Activated T-cell treated with anti-CD3 and anti-CD28 coated beads for 4 hours (primary cell): ENCODE measurements at places on chromosomes 3 and 15.

DNA sequence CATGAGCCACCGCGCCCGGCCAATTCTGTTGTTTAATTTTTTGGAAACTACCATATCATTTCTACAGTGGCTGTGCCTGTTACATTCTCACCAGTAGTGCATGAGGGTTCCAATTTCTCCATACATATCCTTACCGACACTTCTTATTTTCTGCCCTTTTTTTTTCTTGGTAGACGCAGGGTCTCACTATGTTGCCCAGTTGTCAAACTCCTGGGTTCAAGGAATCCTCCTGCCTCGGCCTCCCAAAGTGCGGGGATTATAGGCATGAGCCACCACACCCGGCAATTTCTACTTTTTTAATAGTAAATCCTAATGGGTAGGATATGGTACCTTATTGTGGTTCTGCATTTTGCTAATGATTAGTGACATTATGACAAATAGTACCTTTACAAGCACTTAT, 9.6 kb downstream of the AMIGO3 start:
- DNase-seq, result no peak

DNA sequence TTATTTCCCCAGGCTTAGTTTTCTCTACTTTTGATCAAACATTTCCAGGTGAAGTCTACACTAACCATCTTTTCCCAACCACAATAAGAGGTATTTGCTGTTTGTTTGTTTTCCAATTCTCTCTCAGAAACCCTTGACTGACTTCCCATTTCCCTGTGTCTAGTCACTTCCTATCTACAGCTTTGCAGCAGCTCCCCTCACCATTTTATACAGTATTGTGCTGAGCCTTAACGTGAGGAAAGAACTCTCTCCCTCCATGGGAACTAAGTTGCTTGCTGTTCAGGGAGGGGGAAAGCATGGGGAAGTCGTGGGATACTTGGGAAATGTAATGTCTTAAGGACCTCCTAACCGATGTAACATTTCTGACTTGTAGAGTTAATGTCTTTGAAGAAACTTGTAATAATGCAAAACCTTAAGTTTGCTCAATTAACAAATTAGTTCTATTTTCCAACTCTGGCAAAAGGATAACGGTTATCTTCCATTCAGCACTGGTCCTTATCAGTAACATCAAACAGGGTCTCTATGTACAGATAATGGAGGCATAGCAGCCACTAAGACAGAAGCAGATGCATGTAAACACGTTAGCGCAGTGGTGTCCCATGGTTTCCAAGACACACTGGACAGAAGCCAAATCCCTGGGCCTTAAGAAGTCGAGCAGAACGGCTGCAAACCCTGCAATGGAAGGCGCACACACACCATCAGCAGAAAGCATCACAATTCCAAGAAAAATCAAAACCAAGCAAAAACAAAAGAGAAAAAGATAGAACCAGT, 39.7 kb downstream of the NPTN start:
- DNase-seq, result no peak

DNA sequence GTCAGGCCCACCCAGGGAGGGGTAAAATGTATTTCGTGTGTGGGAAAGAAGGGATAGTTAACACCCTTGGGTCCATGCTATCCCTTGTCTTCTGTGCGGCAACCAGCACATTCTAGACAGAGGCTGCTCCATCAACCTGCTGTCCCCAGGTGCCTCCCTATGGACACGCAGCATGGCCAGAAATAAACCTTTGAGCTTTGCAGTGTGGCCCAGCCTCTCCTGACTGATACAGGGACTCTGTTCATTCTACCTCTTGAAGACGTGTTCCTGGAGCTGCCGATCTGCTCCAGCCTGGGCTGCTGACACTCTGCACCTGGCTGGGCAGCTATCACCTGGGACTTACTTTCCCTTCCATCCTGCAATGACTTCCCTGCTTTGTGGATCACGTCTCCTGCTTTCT, 4.1 kb upstream of the KLF13 start:
- DNase-seq, result no peak

- DNase-seq, result no peak
Observed at GRCh38 chr15:60093273-60094067, 89.4 kb downstream of the FOXB1 start.

GRCh38 chr3:56491566-56491965, 23.3 kb upstream of the ERC2 start:
- DNase-seq, result no peak

GRCh38 chr3:171192176-171192854, 165.8 kb upstream of the SLC2A2 start:
- no peak for DNase-seq
